ENCODE measurements at places on chromosomes 6 and 20.
A peak's percentile ranks its signal among the peaks of the same experiment; 100 is the strongest.

DNA sequence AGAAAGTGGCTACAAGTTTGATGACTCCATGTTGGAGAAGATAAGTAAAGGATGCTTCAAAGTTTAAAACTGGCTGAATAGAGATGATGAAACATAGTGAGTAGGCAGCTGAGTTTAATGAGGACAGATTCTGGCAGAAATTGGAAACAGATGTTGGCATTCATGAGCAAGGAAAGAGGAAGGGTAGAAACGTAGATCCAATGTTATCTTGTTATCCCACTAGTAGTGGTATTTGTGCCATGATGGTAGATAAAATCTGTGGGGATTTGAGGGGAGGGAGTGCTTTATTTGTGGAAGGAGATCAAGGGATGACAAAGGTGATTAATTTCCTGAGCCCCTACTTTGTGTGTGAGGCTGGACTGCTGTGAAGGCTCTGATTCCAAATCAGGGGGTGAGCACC, 69.5 kb downstream of the MRAP2 start:
- no peaks in the 10 kb centered on the region for H3K4me1 ChIP-seq
- no peaks in the 10 kb centered on the region for H3K36me3 ChIP-seq
- no peaks in the 10 kb centered on the region for H3K27me3 ChIP-seq
- no peak overlapping the region for H3K4me3 ChIP-seq
- H3K27ac ChIP-seq, result no peak overlapping the region

DNA sequence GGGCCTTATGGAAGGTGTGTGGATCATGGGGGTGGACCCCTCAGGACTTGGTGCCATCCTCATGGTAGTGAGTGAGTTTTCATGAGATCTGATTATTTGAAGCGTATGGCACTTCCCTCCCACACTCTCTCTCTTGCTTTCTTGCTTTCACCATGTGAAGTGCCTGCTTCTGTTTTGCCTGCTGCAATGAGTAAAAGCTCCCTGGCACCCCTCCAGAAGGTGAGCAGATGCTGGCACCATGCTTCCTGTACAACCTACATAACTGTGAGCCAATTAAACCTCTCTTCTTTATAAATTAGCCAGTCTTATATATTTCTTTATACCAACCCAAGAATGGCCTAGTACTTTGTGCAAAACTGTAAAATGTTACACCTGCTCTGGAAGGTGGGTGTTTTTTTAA, 396.8 kb upstream of the HS3ST5 start:
- DNase-seq, result no peak
- no peak overlapping the region for H3K27ac ChIP-seq
- H3K4me1 ChIP-seq, result no peaks in the 10 kb centered on the region
- no peaks in the 10 kb centered on the region for H3K36me3 ChIP-seq
- no peak overlapping the region for H3K4me3 ChIP-seq

DNA sequence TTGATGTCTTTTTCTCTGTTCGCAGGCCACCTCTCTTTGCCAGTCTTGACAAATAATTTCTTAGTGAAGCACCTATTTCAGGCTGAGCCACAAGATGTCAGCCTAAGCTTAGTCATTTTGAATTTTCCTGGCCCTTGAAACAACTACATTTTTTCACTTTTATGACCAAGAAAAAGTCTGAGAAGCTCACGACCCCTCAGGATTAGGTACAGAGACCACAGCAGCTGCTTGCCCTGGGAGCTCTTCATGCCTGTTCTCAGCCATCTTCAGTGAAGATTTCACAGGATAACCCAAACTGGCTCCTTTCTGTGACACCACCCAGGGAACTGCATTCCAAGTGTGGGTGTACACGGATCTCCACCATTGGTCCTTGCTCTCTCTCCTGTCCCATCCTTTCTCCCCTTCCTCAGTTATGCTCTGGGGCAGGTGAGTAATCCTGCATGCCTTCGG, 38.4 kb upstream of the SPTLC3 start:
- H3K4me1 ChIP-seq, result no peaks in the 10 kb centered on the region
- no peaks in the 10 kb centered on the region for H3K27me3 ChIP-seq
- H3K4me3 ChIP-seq, result no peak overlapping the region
- no peak overlapping the region for H3K27ac ChIP-seq
- peak; percentile 19 for DNase-seq
- no peaks in the 10 kb centered on the region for H3K36me3 ChIP-seq

GRCh38 chr20:7585126-7585679, 355.1 kb downstream of the HAO1 start:
- no peaks in the 10 kb centered on the region for H3K4me1 ChIP-seq
- H3K27me3 ChIP-seq, result no peaks in the 10 kb centered on the region
- H3K27ac ChIP-seq, result no peak overlapping the region
- no peak overlapping the region for H3K4me3 ChIP-seq
- DNase-seq, result no peak

GRCh38 chr20:3685341-3685740, 3.5 kb upstream of the ADAM33 start:
- no peak overlapping the region for H3K27ac ChIP-seq
- no peaks in the 10 kb centered on the region for H3K4me1 ChIP-seq
- no peak overlapping the region for H3K4me3 ChIP-seq
- no peaks in the 10 kb centered on the region for H3K27me3 ChIP-seq

DNA sequence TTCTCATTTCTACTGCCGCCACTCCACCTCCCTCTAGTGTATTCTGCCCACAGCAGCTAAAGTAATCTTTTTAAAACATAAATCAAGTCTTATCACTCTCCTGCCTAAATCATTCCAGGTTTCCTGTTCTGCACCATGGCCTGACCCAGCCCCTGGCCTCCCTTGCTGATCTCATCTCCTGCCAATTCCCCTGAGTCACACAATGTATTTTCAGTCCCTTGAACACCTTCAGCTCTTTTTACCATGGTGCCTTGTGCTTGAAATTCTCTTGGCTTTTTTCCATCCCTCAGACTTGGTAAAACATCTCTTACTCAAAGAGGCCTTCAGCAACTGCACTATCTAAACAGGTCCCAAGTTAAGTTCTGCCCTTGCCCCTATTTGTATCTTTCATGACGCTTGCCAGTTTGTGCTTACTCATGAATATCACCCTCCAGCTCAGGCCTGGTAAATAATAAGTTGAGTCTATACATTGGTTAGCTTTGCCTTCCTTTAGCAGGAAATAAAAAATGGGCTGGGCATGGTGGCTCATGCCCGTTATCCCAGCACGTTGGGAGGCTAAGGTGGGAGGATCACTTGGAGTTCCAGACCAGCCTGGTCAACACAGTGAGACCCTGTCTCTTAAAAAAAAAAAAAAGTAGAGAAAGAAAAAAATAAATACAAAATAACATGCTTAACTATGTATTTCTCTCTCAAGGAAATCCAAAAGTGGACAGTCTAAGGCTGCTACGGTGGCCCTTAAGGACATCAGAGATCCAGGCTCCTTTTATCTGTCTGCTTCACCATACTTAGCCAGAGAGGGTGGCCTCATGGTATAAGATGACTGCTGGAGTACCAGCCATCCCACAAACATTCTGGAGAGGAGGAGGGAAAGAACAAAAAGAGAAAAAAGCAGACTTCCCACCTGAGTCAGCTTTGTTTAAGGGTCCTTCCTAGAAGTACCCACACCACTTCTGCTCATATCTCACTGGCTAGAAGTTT, 62.2 kb downstream of the ARFGEF2 start:
- H3K27me3 ChIP-seq, result no peaks in the 10 kb centered on the region
- DNase-seq, result no peak
- H3K36me3 ChIP-seq, result peaks cover 12% of the 10 kb centered on the region
- no peak overlapping the region for H3K4me3 ChIP-seq
- H3K27ac ChIP-seq, result no peak overlapping the region

DNA sequence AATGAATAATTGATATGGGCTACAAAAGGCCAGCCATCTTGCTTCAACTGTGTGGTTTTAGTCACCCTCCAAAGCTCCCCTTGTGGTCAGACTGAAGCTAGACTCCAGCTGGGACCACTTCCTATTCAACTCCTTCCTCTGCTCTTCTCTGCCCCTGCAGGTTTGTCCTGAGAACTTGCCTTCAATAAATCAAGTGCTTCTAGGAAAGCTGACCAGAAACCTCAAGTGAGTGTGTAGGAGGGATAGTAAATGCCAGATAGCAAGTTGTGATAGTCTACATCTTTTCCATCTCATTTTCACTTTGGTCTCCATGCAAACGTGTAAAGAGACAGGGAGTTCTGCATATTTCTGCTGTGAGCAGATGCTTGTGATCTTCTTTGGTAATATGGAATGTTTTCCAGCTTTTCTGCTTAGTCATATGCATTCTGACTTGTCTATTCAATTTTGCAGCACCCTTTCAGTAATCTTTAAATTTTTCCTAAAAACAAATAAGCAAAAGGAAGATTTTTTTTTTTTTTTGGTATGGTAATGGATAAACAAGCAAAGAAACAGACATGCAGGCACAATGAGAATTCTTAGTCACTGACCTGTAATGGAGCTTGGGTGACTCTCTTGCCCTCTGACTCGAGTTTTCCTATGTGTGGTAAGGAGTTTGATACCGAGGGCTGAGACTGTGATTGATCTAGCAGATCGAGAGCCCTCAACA, 201.3 kb upstream of the BTBD3 start:
- no peaks in the 10 kb centered on the region for H3K27me3 ChIP-seq
- DNase-seq, result no peak
- no peaks in the 10 kb centered on the region for H3K36me3 ChIP-seq
- no peak overlapping the region for H3K4me3 ChIP-seq
- H3K4me1 ChIP-seq, result no peaks in the 10 kb centered on the region

GRCh38 chr6:15793288-15793687, 130.5 kb upstream of the DTNBP1 start:
- no peak overlapping the region for H3K27ac ChIP-seq
- H3K27me3 ChIP-seq, result no peaks in the 10 kb centered on the region
- H3K4me3 ChIP-seq, result no peak overlapping the region
- DNase-seq, result no peak
- no peaks in the 10 kb centered on the region for H3K36me3 ChIP-seq
- H3K4me1 ChIP-seq, result no peaks in the 10 kb centered on the region

DNA sequence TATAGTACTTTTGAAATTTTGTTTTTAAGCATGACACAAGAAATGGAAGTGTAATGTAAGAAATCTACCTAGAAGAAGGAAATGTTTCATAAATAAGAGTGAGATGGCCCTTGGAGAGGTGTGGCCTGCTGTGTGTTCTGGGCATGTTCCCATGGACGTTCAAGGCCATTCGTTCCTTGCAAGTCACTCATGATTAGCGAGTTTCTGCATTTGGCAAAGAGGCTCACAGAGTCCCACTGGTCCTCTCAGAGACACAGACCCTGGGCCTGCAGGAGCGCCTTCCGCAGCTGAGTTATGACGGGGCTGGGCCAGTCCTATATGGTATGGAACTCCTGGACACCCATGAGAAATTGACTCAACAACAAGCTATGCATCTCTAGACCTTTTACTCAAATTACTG, 7.2 kb downstream of the THBS2 start:
- no peak overlapping the region for H3K4me3 ChIP-seq
- no peak for DNase-seq
- no peaks in the 10 kb centered on the region for H3K36me3 ChIP-seq
- no peak overlapping the region for H3K27ac ChIP-seq
- no peaks in the 10 kb centered on the region for H3K27me3 ChIP-seq
- H3K4me1 ChIP-seq, result no peaks in the 10 kb centered on the region

DNA sequence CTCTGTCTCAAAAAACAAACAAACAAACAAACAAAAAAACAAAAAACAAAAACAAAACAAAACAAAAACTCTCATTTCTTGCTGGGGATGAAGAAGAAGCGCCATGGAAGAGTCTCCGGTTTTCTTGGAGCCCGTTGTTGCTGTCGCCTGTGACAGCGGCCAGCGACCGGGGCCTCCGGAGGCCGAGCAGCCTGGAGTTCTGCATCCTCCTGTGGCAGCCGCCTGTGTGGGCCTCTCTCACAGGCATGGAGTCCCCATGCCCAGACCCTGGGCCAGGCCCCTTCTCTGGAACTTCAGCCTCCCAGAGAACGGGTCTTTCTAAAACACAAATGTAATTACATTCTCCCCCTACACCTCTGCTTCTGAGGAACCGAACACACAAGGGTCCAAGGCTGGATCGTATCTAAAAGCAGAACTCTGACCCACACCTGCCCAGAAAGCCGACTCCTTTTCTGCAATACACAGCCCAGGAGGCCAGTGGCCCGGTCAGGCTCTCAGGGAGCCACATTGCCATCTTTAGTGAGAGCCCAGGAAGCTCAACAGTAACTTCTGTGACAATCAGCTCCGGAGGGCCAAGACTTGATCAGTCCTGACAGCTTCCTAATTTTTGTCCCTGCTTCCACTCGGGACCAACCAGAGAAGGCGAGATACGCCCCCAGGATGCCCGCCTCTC, 18.5 kb downstream of the DACT2 start:
- H3K4me3 ChIP-seq, result no peak overlapping the region
- H3K4me1 ChIP-seq, result no peaks in the 10 kb centered on the region
- no peaks in the 10 kb centered on the region for H3K36me3 ChIP-seq

GRCh38 chr6:55182016-55182650, 7.8 kb downstream of the HCRTR2 start:
- H3K36me3 ChIP-seq, result no peaks in the 10 kb centered on the region
- no peak overlapping the region for H3K27ac ChIP-seq
- DNase-seq, result no peak
- no peaks in the 10 kb centered on the region for H3K4me1 ChIP-seq

GRCh38 chr6:100342830-100343229, 121.9 kb downstream of the SIM1 start:
- H3K27ac ChIP-seq, result no peak overlapping the region
- H3K4me3 ChIP-seq, result no peak overlapping the region
- DNase-seq, result no peak
- no peaks in the 10 kb centered on the region for H3K27me3 ChIP-seq
- H3K4me1 ChIP-seq, result no peaks in the 10 kb centered on the region
- H3K36me3 ChIP-seq, result no peaks in the 10 kb centered on the region

GRCh38 chr6:5219011-5219691, 41.6 kb downstream of the LYRM4 start:
- DNase-seq, result no peak
- no peaks in the 10 kb centered on the region for H3K4me1 ChIP-seq
- H3K4me3 ChIP-seq, result no peak overlapping the region

GRCh38 chr6:87766211-87766610, 64.2 kb upstream of the AKIRIN2 start:
- DNase-seq, result no peak
- no peak overlapping the region for H3K4me3 ChIP-seq
- H3K4me1 ChIP-seq, result no peaks in the 10 kb centered on the region
- no peak overlapping the region for H3K27ac ChIP-seq
- no peaks in the 10 kb centered on the region for H3K36me3 ChIP-seq

- H3K4me1 ChIP-seq, result no peaks in the 10 kb centered on the region
- no peaks in the 10 kb centered on the region for H3K36me3 ChIP-seq
- DNase-seq, result no peak
- H3K27me3 ChIP-seq, result no peaks in the 10 kb centered on the region
- H3K4me3 ChIP-seq, result no peak overlapping the region
Observed at GRCh38 chr20:61223121-61223520, 28.9 kb upstream of the CDH4 start.

GRCh38 chr6:4661391-4661790, 114.8 kb upstream of the CDYL start:
- DNase-seq, result no peak
- no peaks in the 10 kb centered on the region for H3K36me3 ChIP-seq
- no peaks in the 10 kb centered on the region for H3K27me3 ChIP-seq
- H3K4me1 ChIP-seq, result no peaks in the 10 kb centered on the region
- H3K4me3 ChIP-seq, result no peak overlapping the region

All from naive thymus-derived CD4-positive, alpha-beta T cell (primary cell).